ENCODE measurements at places on chromosomes 4 and X.

- DNase-seq: no peak
These were observed 98.9 kb upstream of the PJA1 start for GRCh38 chrX:69264158-69264581.

- no peak for DNase-seq
These were observed 27.1 kb downstream of the CD99L2 start for GRCh38 chrX:150871341-150871811.

DNA sequence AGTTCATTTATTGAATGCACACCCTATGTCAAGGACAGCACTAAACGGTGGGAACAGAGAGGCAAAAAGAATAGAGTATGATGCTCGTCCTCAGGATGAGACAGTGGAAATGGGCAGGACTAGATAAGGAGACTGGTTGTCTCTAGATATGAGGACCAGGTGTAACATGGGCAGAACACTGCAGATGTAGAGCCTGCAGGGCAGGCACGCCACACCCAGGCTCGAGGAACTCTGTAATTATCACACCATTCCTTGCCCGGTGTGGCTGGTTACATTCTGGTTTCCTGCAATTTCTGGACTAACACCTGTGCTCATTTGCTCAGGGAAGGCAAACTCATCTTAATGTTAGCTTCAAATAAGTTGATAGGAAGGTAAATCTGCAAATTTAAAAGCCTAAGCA, 334.4 kb downstream of the DHX15 start:
- no peak for DNase-seq

- no peak for DNase-seq
These were observed 114.7 kb downstream of the AFF1 start for GRCh38 chr4:87049508-87049907.

DNA sequence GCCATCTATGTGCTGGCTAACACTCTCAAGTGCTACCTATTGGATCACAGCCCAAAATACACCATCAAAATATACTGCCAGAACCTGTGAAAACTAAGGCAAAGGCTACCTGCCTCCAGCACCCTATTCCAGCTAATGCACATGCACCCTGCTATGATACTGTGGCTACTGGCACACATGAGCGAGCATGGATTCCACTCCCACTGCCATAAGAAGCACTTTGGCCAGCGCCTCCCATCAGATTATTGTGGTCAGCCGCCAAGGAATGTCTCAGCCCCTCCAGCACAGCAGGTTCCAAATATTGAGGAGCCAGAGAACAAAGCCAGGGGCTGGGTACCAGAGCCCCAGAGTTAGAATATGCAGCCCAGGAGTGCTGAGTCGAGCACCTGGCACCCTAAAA, 32.5 kb upstream of the TMPRSS11F start:
- no peak for DNase-seq

GRCh38 chrX:56783450-56783831, 54.4 kb downstream of the NBDY start:
- no peak for DNase-seq

- peak; percentile 16 for DNase-seq
These were observed at the start of gene EPHA5 for GRCh38 chr4:65670331-65671031. Gene EPHA5 (minus strand): TSS chr4:65670489. CDS start chr4:65669742, 747 bp downstream.

GRCh38 chrX:37378830-37379229, 29.7 kb downstream of the PRRG1 start:
- no peak for DNase-seq

GRCh38 chr4:38318737-38319455, 345.1 kb upstream of the KLF3 start:
- peak; percentile 88 for DNase-seq

DNA sequence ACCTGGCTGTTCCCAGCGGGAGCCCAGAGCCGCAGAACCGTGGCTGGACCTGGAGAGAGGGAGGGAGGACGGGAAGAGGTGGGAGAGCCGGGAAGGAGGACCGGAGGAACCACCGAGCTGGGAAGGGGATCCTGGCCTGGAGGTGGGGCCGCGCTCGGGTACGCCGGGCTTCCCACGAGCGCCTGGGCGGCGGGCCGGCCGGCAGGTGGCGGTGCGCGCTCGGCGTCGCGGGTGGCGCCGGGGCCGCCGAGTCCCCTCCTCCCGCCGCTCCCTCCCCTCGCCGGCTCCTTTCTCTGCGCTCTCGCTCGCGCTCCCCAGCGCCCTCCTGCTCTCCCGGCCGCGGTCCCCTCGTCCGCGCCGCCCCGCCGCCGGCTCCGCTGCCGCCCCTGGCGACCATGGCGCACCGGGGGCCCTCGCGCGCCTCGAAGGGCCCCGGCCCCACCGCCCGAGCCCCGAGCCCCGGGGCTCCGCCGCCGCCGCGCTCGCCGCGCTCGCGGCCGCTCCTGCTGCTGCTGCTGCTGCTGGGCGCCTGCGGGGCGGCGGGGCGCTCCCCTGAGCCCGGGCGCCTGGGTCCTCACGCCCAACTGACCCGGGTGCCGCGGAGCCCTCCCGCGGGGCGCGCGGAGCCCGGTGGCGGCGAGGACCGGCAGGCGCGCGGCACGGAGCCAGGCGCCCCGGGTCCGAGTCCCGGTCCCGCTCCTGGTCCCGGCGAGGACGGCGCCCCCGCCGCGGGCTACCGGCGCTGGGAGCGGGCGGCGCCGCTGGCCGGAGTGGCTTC, at the start of gene SORCS2:
SORCS2 (plus strand) TSS at position 287 of the 778 bp plus-strand sequence.
- DNase-seq: peak; percentile 71

- DNase-seq: no peak
These were observed 75.3 kb downstream of the SLIT2 start for GRCh38 chr4:20326977-20327376.

DNA sequence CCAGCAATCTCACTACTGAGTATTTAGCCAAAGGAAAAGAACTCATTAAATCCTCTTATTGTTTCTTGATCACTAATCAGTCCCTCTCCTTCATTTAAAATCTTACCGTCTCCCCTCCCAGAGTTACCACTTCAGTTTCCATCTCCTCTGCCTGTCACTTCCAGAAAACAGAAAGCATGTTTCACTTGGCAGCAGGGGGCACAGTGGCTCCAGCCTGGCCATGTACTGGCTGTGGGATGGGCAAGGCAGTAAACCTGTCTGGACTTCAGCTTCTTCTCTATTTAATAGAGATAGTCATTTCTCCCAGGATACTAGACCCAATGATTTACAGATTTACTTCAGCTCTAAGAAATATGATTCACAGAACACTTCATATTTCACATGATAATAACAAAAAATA, 63.2 kb downstream of the CD40LG start:
- DNase-seq: peak; percentile 50

GRCh38 chrX:19174401-19175025, 52.2 kb upstream of the ADGRG2 start:
- DNase-seq: no peak

DNA sequence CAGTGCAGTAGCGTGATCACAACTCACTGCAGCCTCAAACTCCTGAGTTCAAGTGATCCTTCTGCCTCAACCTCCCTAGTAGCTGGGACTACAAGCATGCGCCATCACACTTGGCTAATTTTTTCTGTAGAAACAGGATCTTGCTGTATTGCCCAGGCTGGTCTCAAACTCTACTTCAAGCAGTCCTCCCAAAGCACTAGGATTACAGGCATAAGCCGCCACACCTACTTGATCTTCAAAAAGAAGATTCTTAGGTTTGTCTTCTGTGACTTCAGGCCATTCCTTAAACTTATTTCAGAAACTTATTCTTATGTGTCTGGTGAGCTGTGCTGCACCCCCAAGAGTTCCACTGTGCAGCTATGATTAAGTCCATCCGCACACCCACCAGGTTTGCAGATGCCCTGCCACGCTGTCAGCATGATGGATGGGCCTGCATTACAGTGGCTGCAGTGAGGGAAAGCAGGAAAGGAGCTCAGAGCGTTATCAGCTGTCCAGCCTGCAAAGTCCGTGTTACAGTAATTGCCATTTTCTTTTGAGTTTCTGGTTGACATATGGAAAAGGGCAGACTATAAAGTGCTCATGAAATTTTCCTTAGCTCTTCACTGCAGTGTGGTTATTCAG, 146.6 kb downstream of the AASDH start:
- DNase-seq: no peak

DNA sequence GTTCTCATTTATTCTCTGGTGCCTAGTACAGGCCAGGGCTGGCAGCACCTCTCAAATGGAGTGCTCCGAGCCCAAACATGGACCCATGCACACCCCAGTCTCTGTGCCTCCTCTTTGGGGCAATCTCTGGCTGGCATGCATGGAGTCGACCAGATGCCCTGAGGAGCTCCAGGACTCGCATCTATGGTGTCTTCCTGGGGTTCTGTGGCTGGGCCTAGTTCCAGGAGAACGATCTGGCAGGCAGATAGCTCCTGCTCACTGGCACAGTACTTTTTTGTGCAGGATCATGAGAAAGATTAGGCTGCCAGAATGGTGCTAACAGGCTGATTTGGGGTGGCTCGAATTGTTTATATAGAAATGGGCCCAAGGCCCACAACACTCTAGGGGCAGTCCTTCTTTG, 72.0 kb upstream of the PJA1 start:
- DNase-seq: no peak

- no peak for DNase-seq
These were observed 160.2 kb upstream of the RBPJ start for GRCh38 chr4:26160591-26160990.

- peak; percentile 3 for DNase-seq
These were observed 824.0 kb downstream of the STIM2 start for GRCh38 chr4:27684610-27685011.

- no peak for DNase-seq
These were observed 52.9 kb downstream of the TMEM150C start for GRCh38 chr4:82508806-82509428.

DNA sequence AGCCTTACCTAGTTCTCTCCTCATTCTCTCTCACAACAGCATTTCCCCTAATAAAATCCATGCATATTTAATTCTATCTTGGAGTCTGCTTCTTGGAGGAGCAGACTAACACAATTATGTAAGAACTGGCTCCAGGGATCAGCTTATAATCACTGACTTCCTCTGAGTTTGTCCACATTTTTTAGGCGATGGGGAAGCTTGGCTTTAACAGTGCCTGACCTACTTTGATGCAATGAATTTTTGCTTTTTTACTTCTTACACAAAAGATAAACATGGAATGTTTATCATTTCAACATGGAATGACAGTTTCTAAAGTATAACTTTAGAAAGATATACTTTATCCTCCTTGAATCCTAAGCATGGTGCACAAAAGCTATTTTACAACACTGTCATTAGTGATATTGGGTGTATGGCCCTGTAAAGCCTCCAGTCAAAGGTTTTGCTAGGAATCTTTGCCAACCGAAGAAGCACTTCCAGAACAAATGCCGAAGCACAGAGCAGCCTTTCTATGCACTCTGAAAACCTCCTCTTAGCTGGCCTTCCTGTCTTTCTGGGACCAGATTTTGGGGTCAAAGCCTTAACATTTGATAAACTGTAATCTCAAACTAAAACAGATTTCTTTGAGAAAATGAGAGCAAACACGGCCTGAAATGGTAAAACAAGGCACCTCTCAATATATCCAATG, 736 bp downstream of the BDH2 start:
- peak; percentile 35 for DNase-seq

- DNase-seq: no peak
These were observed 5.5 kb downstream of the USO1 start for GRCh38 chr4:75729836-75730235.

GRCh38 chr4:48193096-48193836, 59.2 kb upstream of the TXK start:
- DNase-seq: no peak

DNA sequence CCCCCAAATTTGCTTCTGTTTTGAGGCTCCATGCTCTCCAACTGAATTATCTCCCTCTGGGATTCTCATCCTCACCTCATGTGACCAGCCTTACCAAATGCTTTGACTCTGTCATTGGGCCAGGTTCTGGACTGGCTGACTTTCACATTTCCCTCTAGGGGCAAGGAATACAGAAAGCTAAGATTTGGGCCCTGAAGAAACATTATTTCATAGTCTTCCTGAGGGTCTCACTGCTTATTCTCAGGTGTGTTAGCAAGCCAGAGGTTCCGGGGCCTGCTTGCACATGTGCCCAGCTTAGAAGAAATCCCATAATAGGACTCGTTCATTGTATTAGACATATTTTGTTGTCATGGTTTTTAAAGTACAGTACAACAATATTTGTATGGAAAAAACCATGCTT, 62.6 kb upstream of the TEX13D start:
- DNase-seq: no peak

GRCh38 chrX:39688576-39689375, 409.0 kb downstream of the BCOR start:
- DNase-seq: peak; percentile 37

DNA sequence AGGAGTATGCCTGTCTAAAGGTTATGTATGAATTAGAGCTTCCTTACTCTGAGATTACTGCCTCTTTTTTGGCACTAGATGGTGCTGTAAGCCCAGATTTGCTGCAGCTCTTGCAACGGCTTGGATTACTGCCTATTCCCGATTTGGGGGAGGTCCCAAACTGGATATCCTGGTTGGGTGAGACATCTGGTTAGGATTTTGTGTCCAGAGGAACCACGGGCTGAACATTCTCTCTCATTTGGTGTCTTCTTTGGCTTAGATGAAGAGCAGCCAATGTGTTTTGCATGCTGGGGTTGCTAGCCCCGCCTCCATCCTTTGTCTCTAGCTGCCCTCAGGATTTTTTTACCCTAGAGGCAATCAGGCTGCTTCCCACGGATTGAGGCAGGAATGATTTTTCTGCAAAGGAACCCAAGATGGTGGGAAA, 31.9 kb downstream of the F8A1 start:
- peak; percentile 67 for DNase-seq

GRCh38 chrX:48782795-48783194, 3.6 kb upstream of the GATA1 start:
- DNase-seq: no peak

- DNase-seq: no peak
These were observed 116.6 kb upstream of the TENM3 start for GRCh38 chr4:182126603-182127002.

- DNase-seq: peak; percentile 14
These were observed 418 bp downstream of the TAB3 start for GRCh38 chrX:30888526-30889146.

GRCh38 chr4:38268837-38269236, 308.6 kb downstream of the PTTG2 start:
- no peak for DNase-seq

- DNase-seq: no peak
These were observed 16.4 kb upstream of the ACE2 start for GRCh38 chrX:15617111-15617510.

- DNase-seq: no peak
These were observed 261.6 kb upstream of the ANKRD50 start for GRCh38 chr4:124974152-124974551.

- no peak for DNase-seq
These were observed 447.0 kb upstream of the GALNT7 start for GRCh38 chr4:172721659-172722058.

GRCh38 chrX:126509923-126510322, 42.7 kb downstream of the DCAF12L1 start:
- DNase-seq: no peak

- no peak for DNase-seq
These were observed 138.8 kb downstream of the NDST3 start for GRCh38 chr4:118173126-118173525.

All from dermis blood vessel endothelial cell (primary cell).